Activated CD8-positive, alpha-beta memory T cell treated with anti-CD3 and anti-CD28 coated beads, Interleukin-2, amount 10 ng/mL, durations not matched to agents 7 days and 5 days (primary cell): ENCODE measurements at places on chromosomes 2 and 18.
A peak's percentile ranks its signal among the peaks of the same experiment; 100 is the strongest.

DNA sequence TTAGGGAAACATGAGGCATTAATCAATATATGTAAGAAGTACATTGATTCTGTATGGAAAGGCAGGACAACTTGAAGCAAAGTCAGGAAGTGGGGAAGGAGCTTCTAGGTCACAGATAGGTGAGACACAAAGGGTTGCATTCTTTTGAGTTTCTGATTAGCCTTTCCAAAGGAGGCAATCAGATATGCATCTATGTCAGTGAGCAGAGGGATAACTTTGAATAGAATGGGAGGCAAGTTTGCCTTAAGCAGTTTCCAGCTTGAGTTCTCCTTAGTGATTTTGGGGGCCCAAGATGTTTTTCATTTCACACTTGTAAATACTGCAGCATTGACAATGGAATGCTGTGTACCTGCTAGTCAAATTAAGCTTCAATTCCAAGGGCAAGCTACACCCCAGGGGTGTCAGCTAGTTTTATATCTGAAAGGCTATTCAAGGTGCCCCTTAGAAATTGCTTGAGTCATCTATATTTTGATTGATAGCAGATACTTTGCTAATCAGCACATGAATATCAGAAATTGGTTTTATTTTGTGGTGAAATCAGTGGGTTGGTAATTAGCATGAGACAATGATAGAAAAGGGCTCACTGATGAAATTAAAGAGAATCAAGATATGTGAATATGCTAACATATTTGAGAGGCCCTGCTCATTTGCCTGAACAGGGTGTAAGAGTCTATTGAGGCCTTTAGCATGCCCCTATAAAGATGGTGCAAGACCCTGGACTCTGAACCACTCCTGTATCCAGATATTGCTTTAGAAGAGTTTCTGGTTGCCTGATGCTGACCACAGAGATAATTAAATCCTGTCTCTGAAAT lies 131.5 kb downstream of the TMEM17 start:
- DNase-seq, result no peak
- H3K4me3 ChIP-seq, result no peak overlapping the region
- H3K4me1 ChIP-seq, result no peaks in the 10 kb centered on the region
- no peaks in the 10 kb centered on the region for H3K27me3 ChIP-seq
- H3K36me3 ChIP-seq, result peaks cover 3% of the 10 kb centered on the region

DNA sequence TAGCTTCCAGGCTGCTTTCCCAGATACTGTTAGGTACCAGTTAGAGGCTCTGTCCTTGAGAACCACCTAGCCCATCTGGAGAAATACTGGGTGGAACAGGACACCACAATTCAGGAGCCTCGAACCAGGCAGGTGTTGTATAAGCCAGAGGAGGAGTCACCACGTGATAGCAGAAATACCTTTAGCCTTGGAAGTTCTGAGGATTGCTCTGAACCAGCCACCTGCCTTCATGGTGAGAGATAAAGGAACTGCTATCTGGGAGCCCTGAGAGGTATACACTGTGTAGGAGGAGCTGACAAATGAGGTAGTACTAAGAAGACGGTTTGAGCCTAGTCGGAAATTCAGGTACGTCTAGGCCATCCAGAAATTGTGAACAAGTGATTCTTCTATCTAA lies 7.6 kb upstream of the GPBAR1 start:
- H3K36me3 ChIP-seq, result peaks cover 63% of the 10 kb centered on the region
- peak overlapping the region; percentile 42 for H3K27ac ChIP-seq
- DNase-seq, result no peak
- H3K4me1 ChIP-seq, result peaks cover 29% of the 10 kb centered on the region

DNA sequence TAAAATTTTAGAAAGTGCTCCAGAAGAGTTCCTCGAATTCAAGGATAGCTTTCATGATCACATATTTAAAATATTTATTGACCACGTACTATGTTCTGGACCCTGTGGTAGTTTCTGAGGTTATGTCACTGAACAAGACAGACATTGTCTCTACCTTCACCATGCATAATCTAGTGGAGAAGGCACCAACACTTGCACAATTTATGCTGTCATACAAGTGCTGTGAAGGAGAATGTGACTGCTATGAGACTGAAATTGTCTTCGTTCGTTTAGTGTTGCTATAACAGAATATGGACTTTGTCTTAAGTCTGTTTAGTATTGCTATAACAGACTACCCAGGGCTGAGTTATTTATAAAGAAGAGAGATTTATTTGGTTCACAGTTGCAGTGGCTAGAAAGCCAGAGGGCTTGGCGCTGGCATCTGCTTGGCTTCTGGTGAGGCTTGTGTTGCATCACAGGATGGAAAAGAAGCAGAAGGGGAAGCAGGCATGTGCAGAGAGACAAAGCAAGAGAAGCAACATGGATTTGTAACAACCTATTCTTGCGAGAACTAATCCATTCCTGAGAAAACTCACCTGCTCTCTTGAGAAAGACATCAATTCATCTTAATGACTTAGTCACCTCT lies 50.0 kb upstream of the RFX8 start:
- peaks cover 9% of the 10 kb centered on the region for H3K27me3 ChIP-seq
- peaks cover 2% of the 10 kb centered on the region for H3K4me1 ChIP-seq
- peaks cover 1% of the 10 kb centered on the region for H3K36me3 ChIP-seq

- DNase-seq, result no peak
- peaks cover 5% of the 10 kb centered on the region for H3K27me3 ChIP-seq
- no peak overlapping the region for H3K27ac ChIP-seq
- H3K4me1 ChIP-seq, result no peaks in the 10 kb centered on the region
- no peaks in the 10 kb centered on the region for H3K36me3 ChIP-seq
Measured at GRCh38 chr2:108316033-108316432, 27.3 kb downstream of the SULT1C2 start.

DNA sequence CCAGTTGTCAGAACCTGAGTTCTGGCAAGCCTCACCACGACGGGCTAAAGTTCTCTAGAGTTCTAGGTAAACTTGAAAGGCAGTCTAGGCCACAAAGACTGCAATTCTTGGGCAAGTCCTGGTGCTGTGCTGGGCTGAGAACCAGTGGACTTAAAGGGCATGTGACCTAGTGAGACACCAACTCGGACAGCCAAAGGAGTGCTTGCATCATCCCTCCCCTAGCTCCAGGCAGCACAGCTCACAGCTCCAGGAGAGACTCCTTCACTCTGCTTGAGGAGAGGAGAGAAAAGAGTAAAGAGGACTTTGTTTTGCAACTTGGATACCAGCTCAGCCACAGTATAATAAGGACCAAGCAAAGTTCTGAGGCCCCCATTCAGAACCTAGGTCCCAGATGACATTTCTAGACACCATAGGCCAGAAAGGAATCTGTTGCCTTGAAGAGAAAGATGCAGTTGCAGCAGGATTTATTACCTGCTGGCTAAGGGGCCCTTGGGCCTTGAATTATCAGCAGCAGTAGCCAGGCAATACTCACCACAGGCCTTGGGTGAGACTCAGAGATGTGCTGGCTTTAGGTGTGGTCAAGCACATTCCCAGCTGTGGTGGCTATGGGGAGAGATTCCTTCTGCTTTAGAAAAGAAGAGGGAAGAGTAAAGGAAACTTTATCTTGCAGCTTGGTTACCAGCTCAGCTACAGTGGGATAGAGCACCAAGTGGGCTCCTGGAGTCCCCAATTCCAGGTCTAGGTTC lies 51.8 kb downstream of the UPP2 start:
- no peaks in the 10 kb centered on the region for H3K27me3 ChIP-seq
- H3K27ac ChIP-seq, result no peak overlapping the region
- no peak for DNase-seq
- no peak overlapping the region for H3K4me3 ChIP-seq
- no peaks in the 10 kb centered on the region for H3K36me3 ChIP-seq
- H3K4me1 ChIP-seq, result no peaks in the 10 kb centered on the region

GRCh38 chr2:27148801-27149439 lies at the start of gene TCF23:
Gene TCF23 (plus strand): TSS chr2:27149004. CDS start chr2:27149134, 130 bp downstream.
- H3K27me3 ChIP-seq, result peaks cover 7% of the 10 kb centered on the region
- no peaks in the 10 kb centered on the region for H3K36me3 ChIP-seq
- H3K4me1 ChIP-seq, result no peaks in the 10 kb centered on the region
- no peak within 1 kb of the TSS for H3K4me3 ChIP-seq
- DNase-seq, result no peak
- H3K27ac ChIP-seq, result no peak within 1 kb of the TSS

GRCh38 chr2:236618370-236618769 lies 48.7 kb downstream of the ACKR3 start:
- H3K27ac ChIP-seq, result no peak overlapping the region
- peaks cover 4% of the 10 kb centered on the region for H3K4me1 ChIP-seq
- H3K27me3 ChIP-seq, result peaks cover 16% of the 10 kb centered on the region

DNA sequence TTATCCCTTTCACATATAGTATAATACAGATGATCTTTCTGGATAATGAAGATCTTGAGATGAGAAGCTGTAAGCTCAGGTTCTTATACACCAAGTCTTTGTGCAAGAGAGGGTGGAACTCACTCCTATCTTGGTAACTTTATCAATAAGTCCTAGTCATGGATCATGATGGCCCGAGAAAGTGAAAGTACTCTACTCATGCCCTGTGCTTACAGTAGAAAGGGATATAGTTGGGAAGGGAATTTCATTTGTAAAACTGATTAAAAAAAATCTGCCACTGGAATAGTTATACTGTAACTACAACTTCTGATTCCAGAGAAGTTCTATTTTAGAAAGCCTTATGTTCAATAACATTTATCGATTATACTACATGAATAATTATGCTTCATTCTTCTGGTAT lies 51.8 kb downstream of the MYO3B start:
- H3K27me3 ChIP-seq, result peaks cover 33% of the 10 kb centered on the region
- no peak overlapping the region for H3K27ac ChIP-seq
- H3K36me3 ChIP-seq, result no peaks in the 10 kb centered on the region

GRCh38 chr2:64875368-64875767 lies 113.8 kb upstream of the SLC1A4 start:
- H3K27me3 ChIP-seq, result peaks cover 11% of the 10 kb centered on the region
- no peak overlapping the region for H3K4me3 ChIP-seq
- no peak overlapping the region for H3K27ac ChIP-seq
- H3K4me1 ChIP-seq, result peaks cover 6% of the 10 kb centered on the region

DNA sequence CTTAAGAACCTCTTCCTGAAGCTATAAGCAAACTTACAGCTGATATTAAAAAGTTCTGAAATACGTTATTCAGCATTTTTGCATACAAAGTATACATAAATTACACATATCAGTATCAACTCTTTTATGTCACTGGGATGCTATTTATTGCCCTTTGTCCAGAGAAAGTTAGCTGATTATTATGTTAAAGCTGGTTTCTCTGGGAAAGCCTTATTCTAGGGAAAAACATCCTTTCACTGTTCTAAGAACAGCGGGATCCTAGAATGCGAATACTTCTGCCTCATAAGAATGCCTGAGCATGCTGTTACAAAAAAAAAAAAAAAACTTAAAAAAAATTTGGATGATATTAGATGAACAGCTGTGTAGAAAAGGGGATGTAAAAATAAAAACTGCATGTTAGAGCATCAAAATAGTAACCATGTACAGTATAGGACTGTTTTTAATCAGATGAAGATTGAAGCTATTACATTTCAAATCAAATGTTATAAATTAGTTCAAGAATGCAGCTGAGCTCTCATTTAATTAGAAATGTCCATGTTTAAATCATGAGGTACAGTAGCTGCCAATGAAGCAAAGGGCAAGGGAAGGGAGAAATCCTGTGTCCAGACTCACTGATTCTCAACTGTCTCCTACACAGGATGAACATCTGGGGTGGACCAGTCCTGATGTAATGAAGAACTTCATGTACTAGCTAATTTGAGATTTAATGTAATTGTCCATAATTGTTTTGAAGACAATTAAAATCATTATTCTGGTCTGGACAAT lies 8.2 kb downstream of the FTCDNL1 start:
- DNase-seq, result no peak
- H3K36me3 ChIP-seq, result peaks cover 10% of the 10 kb centered on the region
- H3K4me3 ChIP-seq, result no peak overlapping the region
- no peaks in the 10 kb centered on the region for H3K4me1 ChIP-seq
- H3K27me3 ChIP-seq, result no peaks in the 10 kb centered on the region

DNA sequence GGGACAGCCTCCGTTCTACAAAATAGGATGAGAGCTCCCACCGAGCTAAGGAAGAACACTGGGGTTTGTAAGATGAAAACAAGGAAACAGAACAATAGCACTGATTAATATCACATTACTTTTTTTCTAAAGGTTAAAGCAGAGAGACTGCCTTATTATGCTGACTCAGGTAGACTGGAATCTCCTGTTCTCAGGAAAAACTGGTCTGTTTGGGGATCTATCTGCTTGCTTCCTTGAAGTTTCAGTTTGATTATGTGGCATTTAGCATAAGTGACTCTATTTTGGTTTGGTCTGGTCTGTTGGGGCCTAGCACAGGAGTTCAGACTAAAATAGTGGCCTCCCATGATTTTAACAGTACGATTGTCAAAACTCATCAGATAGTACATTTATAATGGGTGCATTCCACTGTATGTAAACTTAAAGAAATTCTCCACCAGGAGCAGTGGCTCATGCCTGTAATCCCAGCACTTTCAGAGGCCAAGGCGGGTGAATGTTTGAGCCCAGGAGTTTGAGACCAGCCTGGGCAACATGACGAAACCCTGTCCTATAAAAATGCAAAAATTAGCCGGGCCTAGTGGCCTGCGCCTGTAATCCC lies 64.1 kb upstream of the NDUFV2 start:
- H3K27me3 ChIP-seq, result no peaks in the 10 kb centered on the region
- H3K4me1 ChIP-seq, result peaks cover 5% of the 10 kb centered on the region
- no peak for DNase-seq
- H3K36me3 ChIP-seq, result no peaks in the 10 kb centered on the region
- no peak overlapping the region for H3K27ac ChIP-seq
- no peak overlapping the region for H3K4me3 ChIP-seq

DNA sequence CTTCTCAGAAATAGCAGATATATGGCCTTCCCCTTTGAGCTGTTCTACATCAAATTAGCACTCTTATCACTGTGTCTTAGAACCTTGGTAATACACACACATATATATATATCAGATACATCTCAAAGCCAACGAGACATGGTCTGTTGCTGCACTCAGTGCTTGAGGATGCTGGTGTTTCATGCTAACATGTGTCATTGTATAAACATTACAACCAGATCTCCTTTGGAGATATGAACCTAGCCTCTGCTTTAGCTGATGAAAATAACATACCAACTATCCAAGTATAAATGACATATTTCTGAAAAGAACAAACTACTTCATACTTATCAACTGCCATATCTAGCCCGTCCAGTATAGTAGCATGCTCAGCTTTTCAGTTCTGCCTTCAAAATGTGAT lies 226.7 kb upstream of the HNRNPA3 start:
- no peaks in the 10 kb centered on the region for H3K36me3 ChIP-seq
- peaks cover 23% of the 10 kb centered on the region for H3K27me3 ChIP-seq
- no peak for DNase-seq

GRCh38 chr2:103808814-103809213 lies 1045.1 kb upstream of the POU3F3 start:
- no peak for DNase-seq
- no peak overlapping the region for H3K27ac ChIP-seq
- no peaks in the 10 kb centered on the region for H3K27me3 ChIP-seq
- H3K4me3 ChIP-seq, result no peak overlapping the region

- no peak for DNase-seq
- peaks cover 7% of the 10 kb centered on the region for H3K27me3 ChIP-seq
- H3K4me1 ChIP-seq, result no peaks in the 10 kb centered on the region
- no peak overlapping the region for H3K27ac ChIP-seq
- H3K36me3 ChIP-seq, result peaks cover 2% of the 10 kb centered on the region
Measured at GRCh38 chr2:191280290-191280689, 35.1 kb downstream of the MYO1B start.
